ENCODE measurements at places on chromosomes 11 and 22.

DNA sequence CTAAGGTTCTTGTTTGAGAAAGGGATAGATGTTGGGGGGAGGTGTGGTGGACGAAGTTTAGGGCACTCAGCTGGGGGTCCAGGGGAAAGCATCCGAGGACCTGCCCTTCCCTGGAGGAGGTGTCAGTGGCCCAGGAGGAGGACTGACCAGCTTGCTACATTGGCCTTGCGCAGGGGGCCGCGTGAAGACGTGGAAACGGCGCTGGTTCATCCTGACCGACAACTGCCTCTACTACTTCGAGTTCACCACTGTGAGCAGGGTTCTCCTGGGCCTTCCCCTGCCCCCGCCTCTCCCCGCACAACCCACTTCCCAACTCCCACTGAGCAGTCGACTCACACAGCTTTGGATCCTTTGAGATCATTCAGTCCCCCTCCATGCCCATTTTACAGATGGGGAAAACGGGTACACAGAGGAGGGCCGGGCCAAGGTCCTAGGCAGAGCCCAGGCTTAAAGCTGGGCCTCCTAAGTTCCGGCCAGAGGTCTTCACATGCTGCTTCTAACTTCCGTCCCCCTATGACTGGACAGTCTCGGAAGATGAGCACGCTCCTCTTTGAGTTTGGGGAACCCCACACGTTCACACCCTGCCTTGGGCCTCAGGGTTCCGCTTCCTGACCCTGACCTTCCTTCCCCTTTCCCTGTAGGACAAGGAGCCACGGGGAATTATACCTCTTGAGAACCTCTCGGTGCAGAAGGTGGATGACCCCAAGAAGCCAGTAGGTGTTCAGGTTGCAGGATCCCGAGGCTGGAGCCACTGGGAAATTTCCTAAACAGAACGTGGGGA lies 28.7 kb downstream of the CYTH4 start:
- no peak for DNase-seq

GRCh38 chr22:36237462-36238372 lies 1.6 kb downstream of the APOL2 start:
- no peak for DNase-seq

GRCh38 chr11:99080154-99080553 lies 59.4 kb downstream of the CNTN5 start:
- no peak for DNase-seq

DNA sequence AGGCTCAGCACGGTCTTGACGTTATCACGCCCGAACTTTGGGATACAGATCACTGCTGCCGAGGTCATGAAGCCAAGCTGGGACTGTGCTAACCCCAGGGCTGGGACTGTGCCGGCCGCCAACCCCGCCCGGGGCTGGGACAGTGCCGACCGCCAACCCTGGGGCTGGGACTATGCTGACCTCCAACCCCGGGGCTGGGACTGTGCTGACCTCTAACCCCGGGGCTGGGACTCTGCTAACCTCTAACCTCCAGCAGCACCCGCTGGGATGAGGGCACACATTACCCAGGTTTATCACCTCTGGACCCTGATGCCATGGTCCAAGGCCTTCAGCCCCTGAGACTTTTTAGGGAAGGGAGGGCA lies 129.7 kb downstream of the IGLL1 start:
- no peak for DNase-seq
